ENCODE measurements at places on chromosomes 2 and 18.

DNA sequence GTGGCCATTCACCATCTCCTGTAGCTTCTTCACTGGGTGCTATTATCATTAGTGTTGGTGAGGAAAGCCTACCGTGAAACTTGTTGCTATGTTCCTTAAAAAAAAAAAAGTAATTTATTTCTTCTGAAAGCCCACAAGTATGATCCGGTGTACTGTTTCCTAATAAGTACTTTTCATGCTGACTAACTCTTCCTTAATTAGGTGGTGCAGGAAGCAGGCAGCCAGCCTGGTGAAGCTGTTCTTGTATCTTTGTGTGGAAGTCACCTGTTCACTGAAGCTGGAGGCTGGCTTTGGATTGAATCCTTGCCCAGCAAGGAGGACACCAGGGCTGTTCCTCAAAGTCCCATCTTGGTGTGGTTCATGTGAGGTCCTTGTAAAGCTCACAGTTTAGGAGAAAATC is 321.7 kb upstream of the THSD7B start:
- no peak for DNase-seq

GRCh38 chr2:151862700-151863099 is 34.5 kb upstream of the ARL5A start:
- DNase-seq: no peak

DNA sequence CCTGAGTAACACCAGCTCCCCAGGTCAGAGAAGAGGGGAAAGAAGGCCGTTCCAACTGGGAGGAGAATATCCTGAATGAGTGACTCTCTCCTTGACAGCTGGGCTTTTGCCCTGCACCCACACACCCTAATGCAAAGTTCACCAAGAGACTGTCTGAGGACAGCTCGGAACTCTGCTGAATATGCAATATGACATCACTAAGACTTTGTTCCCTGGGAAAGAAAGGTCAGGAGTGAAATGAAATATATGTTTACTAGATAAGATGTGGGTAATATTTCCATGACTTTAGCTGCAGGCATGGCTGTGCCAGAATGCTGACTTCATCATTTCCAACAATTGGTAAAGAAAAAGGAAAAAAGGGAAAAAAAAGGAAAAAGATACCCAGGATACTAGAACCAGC is 488.2 kb upstream of the RAB6C start:
- no peak for DNase-seq

DNA sequence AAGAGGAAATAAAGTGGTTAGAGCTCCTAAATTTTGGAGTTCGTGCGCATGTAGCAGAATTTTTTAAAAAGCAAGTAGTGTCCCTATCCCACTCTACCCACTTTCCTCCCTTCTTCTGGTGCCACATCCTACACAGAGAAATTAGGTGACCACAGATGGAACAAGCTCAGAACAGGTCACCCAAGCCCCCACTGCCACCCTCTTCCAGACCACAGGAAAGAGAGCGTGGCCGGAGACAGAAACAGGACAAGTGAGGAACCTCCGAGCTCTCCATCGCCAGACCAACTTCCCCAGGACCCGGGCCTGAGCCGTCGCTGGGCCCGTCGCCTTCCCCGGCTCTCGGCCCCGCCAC is 433 bp downstream of the NPC1 start:
- DNase-seq: no peak

GRCh38 chr2:119397196-119397595 is 30.4 kb downstream of the DBI start:
- no peak for DNase-seq

DNA sequence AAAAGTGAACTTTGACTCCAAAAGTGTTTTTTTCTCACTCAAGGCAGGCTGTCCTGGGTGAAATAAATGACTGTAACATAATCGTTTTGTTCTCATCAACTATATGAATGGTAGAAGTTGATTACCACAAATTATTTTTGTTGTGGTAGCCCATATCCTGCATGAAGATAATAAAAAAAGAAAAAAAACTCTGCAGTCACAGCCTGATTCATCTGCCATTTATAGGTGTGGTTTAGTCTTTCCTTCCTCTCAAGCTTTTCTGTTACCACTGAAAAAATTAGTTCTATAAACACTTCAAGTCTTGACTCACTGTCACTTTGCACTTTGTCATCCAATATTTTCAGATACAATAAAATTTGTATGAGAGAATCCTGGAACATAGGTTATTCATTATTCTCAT is 522.0 kb downstream of the PLCL1 start:
- DNase-seq: no peak

DNA sequence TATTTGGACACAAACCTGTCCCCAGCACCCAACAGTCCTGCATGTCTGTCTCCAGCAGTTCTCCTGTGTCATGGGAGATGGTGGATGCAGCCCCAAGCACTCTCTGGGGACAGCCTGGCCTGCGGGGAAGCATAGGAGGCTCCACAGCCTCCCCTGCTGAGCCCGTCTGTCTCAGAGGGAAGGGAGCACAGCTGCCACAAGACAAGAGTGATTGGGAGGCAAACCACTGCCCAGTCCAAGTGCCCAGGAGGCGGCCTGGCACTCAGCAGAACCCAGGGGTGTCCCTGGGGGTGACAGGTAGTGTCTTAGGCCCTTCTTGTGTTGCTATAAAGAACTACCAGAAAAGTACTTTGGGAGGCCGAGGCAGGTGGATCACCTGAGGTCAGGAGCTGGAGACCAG is 211.2 kb upstream of the MYT1L start:
- no peak for DNase-seq

- no peak for DNase-seq
Measured at GRCh38 chr2:44107086-44107740, 61.5 kb upstream of the PPM1B start.

DNA sequence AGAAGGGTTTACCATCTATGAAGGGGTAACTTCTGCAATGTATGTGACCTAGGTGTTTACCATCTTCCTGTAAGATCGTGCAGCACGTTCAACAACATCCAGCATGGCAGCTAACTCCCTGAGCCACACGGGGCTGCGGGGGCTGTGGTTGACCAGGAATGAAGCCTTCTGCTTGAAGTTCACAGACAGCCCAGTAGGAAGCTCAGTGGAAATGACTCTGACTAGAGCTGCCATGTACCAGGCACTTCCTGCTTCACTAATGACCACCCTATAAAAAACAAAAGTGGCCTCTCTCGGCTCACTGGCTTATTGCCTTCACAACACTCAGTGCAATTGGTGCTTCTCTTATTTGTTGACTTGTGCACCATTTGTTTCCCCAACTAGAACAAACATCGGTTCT is 99.7 kb upstream of the SMAD7 start:
- DNase-seq: no peak

GRCh38 chr2:190980630-190981209 is 33.3 kb downstream of the STAT1 start:
- DNase-seq: no peak

DNA sequence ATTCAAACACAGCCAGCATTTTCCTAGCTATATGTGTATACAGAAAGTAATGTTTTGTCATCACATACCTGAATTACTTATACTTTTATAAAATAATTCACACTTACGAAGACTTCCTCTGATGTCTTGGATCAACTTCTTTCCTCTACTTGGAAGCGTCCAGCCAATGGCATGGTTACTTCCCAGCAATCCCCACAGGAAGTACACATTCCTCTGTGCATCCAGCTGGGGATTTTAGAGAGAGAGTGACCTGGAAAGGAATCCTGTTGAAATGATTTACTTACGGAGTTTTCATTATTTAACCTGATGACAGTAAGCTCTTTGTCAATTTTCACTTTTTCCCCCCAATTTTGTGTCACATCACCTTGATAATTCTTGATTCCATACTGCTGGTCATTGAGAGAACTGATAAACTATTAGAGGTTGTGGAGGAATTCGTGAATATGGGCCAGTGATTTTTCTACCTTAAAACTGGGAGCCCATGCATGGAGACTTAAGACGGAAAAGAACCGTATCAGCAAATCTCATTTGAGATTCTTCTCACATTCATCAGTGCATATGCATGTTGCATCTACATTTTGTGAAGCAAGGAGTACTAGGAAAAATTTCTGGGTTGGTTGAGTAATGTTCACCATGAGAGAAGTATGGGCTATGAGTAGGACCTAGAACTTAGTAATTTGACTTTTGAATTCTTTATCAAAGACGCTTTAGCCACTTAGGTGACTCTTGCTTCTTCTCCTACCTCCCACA is 9.0 kb upstream of the IL18R1 start:
- no peak for DNase-seq

- no peak for DNase-seq
Measured at GRCh38 chr2:70615222-70615621, 61.6 kb upstream of the TGFA start.

- DNase-seq: peak; percentile 84
Measured at GRCh38 chr2:84481702-84482101, 22.6 kb upstream of the SUCLG1 start.

GRCh38 chr2:39022642-39023235 is 98.1 kb downstream of the SOS1 start:
- no peak for DNase-seq

DNA sequence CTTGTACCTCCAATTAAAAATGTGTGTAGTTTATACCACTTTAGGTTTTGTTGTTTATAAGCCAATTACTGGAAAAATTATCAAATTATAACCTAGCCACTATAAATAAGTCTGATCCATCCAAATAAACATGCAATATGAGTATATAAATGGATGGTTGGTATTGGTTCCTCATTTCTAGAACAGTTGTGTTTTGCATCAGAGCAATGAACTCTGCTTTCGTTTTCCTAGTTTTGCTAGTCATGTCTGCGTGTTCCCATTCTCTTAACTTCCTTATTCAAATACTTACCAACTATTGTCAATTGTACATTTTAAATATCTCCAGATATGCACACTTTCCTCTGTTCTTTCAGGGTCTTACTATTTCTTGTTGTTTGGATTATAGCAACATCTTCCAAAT is 641.7 kb downstream of the NR4A2 start:
- no peak for DNase-seq

DNA sequence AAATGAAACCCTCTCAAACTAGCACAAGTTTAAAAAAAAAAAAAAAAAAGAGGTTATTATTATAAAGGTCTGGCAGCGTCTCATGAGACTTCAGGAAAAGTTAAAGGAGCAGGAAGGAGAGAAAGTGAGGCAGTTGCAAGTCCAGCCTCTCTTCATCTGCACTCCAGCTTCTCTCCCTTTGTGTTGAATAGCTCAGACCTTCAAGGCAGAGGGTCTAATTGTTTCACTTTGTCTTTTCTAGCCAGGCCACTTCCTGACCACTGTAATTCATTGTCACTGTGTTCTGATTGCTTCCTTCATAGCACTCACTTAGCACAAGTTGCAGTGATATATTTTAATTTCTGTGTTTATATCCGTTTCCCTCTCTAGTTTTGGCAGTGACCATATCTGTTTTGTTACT is 99.9 kb downstream of the SPATS2L start:
- DNase-seq: peak; percentile 36

GRCh38 chr2:29810956-29811355 is 110.4 kb downstream of the ALK start:
- no peak for DNase-seq

DNA sequence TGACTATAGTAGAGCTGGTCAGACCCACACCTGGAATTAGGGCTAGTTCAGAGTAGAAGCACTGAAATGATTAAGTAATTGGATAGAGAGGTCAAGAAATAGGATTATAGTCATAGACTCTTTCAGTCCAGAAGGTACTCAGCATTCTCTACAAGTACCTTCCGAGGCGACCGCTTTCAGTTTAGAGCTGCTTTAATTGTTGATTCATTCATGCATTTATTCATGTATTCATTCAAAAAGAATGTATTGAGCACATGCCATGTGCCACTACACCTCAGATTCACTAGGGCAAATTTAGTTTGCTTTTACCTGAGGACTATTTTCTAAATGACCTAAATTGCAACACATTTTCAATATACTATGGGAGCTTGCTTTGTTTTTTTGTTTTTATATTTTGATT is 48.7 kb downstream of the CRIM1 start:
- no peak for DNase-seq

DNA sequence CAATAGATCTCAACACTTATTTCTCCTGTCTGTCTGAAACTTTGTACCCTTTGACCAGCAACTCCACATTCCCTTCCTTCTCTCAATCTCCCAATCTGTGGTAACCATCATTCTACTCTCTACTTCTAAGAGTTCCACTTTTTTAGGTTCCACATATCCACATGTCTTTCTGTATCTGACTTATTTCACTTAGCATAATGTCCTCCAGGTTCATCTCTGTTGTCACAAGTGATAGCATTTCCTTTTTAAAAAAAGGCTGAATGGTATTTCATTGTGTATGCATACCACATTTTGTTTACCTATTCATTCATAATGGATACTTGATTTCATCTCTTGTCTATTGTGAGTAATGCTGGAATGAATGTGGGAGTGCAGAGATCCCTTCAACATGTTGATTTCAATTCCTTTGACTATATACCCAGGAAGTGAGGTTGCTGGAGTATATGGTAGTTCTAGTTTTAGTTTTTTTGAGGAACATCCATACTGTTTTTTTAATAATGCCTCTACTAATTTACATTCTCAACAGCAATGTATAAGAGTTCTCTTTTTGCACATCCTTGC is 18.8 kb upstream of the MMADHC start:
- DNase-seq: peak; percentile 67

GRCh38 chr2:238220892-238221521 is 17.5 kb upstream of the ILKAP start:
- no peak for DNase-seq

- DNase-seq: peak; percentile 88
Measured at GRCh38 chr2:240205348-240205747, 64.9 kb upstream of the OTOS start.

- DNase-seq: no peak
Measured at GRCh38 chr2:194319222-194319992, 1337.6 kb upstream of the SLC39A10 start.

DNA sequence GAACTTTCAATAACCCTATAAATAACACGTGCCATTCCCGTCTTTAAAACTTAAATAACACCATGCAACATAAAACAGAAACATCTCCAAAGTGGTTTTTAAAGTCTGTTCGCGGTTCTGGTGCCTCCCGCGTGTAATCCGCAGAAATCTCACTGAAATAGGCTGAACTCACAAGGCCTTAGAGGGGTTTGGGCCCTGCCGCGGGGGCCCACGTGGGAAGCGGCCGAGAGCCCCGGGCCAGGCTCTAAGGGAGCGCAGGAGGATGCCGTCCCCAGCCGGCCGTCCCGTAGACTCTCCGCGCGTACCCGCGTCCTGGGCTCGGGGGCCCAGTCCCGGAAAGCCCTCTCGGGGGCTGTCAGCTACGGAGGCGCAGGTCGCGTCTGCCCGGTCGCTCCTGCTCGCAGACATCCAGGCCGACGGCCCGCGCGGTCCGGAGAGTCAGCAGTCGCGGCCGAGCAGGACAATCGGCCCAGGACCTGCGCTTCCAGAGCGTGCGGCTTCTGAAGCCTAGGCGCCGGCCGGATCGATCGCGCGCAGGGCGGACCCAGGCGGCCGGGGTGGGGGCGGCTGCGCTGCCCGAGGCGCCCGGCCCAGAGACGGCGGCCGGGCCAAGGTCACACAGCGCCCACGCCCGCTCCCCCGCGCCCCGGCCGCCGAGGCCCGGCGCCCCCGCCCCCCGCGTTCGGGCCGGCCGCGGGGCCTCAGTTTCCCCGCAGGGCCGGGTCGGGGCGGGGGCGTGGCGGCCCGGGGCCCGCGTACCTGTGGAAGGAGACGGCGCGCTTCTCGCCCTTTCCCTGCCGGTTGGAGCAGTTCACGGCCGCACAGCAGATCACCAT is 558 bp downstream of the THAP4 start:
- DNase-seq: peak; percentile 41

Data from cardiac fibroblast (primary cell).